CD4-positive, alpha-beta T cell treated with Interleukin-2 at 100 ng/mL for 4 hours (primary cell): ENCODE measurements at places on chromosomes 2 and 18.

DNA sequence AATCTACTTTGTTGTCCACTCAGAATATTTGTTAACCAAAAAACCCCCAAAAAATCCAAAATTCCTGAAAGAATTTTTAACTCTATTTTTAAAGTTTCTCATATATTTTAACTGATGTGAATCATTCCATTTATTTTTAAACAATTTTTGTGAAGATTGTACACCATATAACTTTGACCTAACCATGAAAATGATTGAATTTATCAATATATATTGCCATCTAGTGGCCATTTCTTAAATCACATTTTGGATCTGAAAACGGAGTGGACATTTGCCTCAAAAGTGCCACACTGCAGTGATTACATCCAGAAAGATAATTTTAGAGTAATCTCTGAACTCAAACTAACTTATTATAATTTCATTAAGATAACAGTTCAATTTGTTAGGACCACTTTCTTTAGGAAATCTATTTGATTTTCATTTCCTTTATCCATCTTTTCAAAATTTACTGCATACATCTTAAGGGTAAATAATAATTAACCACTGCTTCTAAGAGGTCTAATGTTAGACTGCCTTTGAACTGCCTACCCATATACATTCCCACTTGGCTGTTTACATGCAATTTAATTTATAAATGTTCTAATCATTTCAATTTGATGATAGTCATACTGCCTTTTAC is 71.1 kb downstream of the DSC3 start:
- peak; percentile 22 for DNase-seq

- no peak for DNase-seq
These were observed 1615.8 kb upstream of the TMEFF2 start for GRCh38 chr2:193810533-193810932.

DNA sequence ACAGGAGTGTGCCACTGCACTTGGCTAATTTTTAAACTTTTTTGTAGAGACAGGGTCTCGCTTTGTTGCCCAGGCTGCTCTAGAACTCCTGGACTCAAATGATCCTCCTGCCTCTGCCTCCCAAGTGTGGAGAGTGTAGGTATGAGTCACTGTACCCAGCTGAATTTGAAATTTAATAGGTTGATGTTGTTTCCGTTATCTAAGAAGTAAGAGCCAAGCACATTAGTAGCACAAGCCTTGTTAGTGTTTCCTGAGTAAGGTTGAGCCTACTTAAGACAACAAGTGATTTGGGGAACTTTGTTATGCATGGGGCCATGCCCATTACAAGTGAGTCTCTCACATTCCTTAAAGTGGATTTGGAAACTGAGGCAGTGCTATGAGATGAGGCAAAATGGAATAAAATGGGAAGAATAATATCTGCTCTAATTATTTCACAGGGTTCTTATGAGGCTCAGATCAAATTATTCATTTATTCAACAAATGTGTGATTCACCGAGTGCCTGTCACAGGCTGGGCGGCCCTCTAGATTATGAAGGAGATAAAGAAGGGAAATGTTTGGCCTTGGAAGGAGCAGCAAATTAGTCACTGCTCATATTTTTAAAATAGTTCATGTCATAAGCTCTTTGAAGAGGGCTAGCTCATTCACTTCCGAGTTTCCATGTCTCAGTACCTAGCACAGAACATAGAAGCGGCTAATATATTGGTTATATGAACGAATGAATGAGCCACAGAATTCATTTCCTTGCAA is 217.2 kb downstream of the LDLRAD4 start:
- DNase-seq, result peak; percentile 50

DNA sequence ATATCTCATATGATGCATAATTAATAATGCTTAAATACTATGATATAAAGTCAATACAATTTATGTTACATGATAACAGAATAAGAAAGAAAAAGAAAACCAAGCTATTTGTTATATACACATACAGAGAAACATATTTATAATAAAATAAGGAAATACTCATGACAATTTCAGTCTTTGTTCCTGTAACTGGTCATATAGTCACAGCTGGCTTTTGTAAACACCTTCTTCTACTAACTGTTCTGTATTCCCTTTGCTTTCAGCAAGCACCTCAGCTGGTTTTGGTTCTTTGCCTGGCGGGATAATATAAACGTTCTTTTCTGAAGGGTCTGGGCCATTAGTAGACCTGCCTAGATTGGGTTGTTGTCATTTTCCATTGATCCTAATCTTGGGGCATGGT is 158.5 kb downstream of the COPS8 start:
- no peak for DNase-seq

- DNase-seq, result no peak
These were observed 66.2 kb upstream of the LCLAT1 start for GRCh38 chr2:30380824-30381223.

GRCh38 chr2:121187351-121187981 is 97.5 kb downstream of the TFCP2L1 start:
- DNase-seq, result no peak

- DNase-seq, result no peak
These were observed 357.4 kb upstream of the GULP1 start for GRCh38 chr2:187934236-187934635.

- DNase-seq, result no peak
These were observed 67.4 kb downstream of the BCL11A start for GRCh38 chr2:60486067-60486466.
